A549 treated with Hydrocortisone at 1 μM for 4 hours (cell line): ENCODE measurements at places on chromosomes 7 and 10. TPM values are rescaled to one million over a fixed set of nuclear protein-coding genes. Genes with fewer than 3 reads are reported as not detected.

The MMRN2 gene
- 1.0 to 1.2 TPM (median 1.1 TPM) in 5 replicates for total RNA-seq

The PKD2L1 gene
- 0.05 to 0.31 TPM (median 0.16 TPM) in 5 replicates for total RNA-seq

The CYP3A7 gene
- not detected in 5 replicates for total RNA-seq

The MKI67 gene
- total RNA-seq: 57.6 to 86.2 TPM (median 60.4 TPM) in 5 replicates

The CPEB3 gene
- 0.26 to 0.40 TPM (median 0.33 TPM) in 5 replicates for total RNA-seq

The RTKN2 gene
- total RNA-seq: 0.84 to 0.93 TPM (median 0.91 TPM) in 5 replicates

The FAM25G gene
- total RNA-seq: 0.85 to 1.5 TPM (median 1.1 TPM) in 3 of 5 replicates, not detected in the others

The GTF2IRD1 gene
- 19.3 to 26.4 TPM (median 24.1 TPM) in 5 replicates for total RNA-seq

The VSTM4 gene
- total RNA-seq: 0.24 to 0.44 TPM (median 0.28 TPM) in 5 replicates

The KAZALD1 gene
- total RNA-seq: 2.4 to 3.5 TPM (median 2.8 TPM) in 5 replicates

The SFTPA2 gene
- total RNA-seq: not detected in 5 replicates

The DYNC1I1 gene
- total RNA-seq: 0.06 to 0.32 TPM (median 0.21 TPM) in 4 of 5 replicates, not detected in the other

The CFAP43 gene
- total RNA-seq: 0.10 to 0.25 TPM (median 0.21 TPM) in 4 of 5 replicates, not detected in the other

The FAM131B gene
- 0.23 to 0.50 TPM (median 0.39 TPM) in 5 replicates for total RNA-seq

The ZWINT gene
- 77.2 to 99.7 TPM (median 82.7 TPM) in 5 replicates for total RNA-seq

The OR2A2 gene
- not detected in 5 replicates for total RNA-seq

The CALHM3 gene
- 0.22 to 0.50 TPM (median 0.41 TPM) in 5 replicates for total RNA-seq

The PTPN20 gene
- 2.9 to 5.1 TPM (median 4.1 TPM) in 5 replicates for total RNA-seq

The STRIP2 gene
- 4.9 to 7.1 TPM (median 6.1 TPM) in 5 replicates for total RNA-seq

The FAM20C gene
- 40.3 to 48.7 TPM (median 44.0 TPM) in 5 replicates for total RNA-seq

The CHST15 gene
- total RNA-seq: 7.0 to 8.9 TPM (median 8.0 TPM) in 5 replicates

The PTPRZ1 gene
- total RNA-seq: not detected in 5 replicates

The GNG11 gene
- 32.1 to 38.7 TPM (median 35.4 TPM) in 5 replicates for total RNA-seq

The CYP26C1 gene
- not detected in 5 replicates for total RNA-seq

The OR6V1 gene
- total RNA-seq: not detected in 5 replicates

The HNRNPA2B1 gene
- total RNA-seq: 1,094 to 1,714 TPM (median 1,179 TPM) in 5 replicates

The TRPV6 gene
- total RNA-seq: not detected in 5 replicates

The MMD2 gene
- total RNA-seq: not detected in 5 replicates

The ZNF33B gene
- total RNA-seq: 4.6 to 6.9 TPM (median 5.5 TPM) in 5 replicates

The ZNF804B gene
- not detected in 5 replicates for total RNA-seq

The PHYHIPL gene
- total RNA-seq: 0.16 to 0.52 TPM (median 0.39 TPM) in 5 replicates

The AIFM2 gene
- 32.8 to 36.0 TPM (median 35.4 TPM) in 5 replicates for total RNA-seq

The CDK1 gene
- 82.4 to 105 TPM (median 90.7 TPM) in 5 replicates for total RNA-seq
